ENCODE measurements at places on chromosomes 6 and 20. TPM values are rescaled to one million over a fixed set of nuclear protein-coding genes. Genes with fewer than 3 reads are reported as not detected.

The LRRC73 gene
- total RNA-seq, result 0.21 TPM

The DZANK1 gene
- 0.71 TPM for total RNA-seq

The CSTF1 gene
- 18.9 TPM for total RNA-seq

The SDC4 gene
- 235 TPM for total RNA-seq

The GABRR1 gene
- total RNA-seq, result not detected

The ELOVL4 gene
- 8.8 TPM for total RNA-seq

The TMEM74B gene
- not detected for total RNA-seq

The ZNF391 gene
- 2.8 TPM for total RNA-seq

The KCNQ2 gene
- total RNA-seq, result not detected

The IYD gene
- not detected for total RNA-seq

The EFCAB8 gene
- not detected for total RNA-seq

The SGK2 gene
- not detected for total RNA-seq

The ENPP3 gene
- total RNA-seq, result not detected

The CDH22 gene
- not detected for total RNA-seq

The ARFGEF3 gene
- 3.0 TPM for total RNA-seq

The MCM8 gene
- 8.0 TPM for total RNA-seq

The CGA gene
- total RNA-seq, result not detected

The BTNL2 gene
- not detected for total RNA-seq

The WFDC2 gene
- 4.9 TPM for total RNA-seq

The OR12D2 gene
- total RNA-seq, result not detected

The PI16 gene
- total RNA-seq, result not detected

The RPS6KA2 gene
- 21.2 TPM for total RNA-seq

The MOXD1 gene
- total RNA-seq, result 0.88 TPM

The TCEA2 gene
- 10.0 TPM for total RNA-seq

Data from airway epithelial cell (primary cell).